Mucosa of descending colon (tissue), 3 donors: ENCODE measurements at places on chromosomes 5 and 9. TPM values are rescaled to one million over a fixed set of nuclear protein-coding genes. Genes with fewer than 3 reads are reported as not detected.
A peak's percentile ranks its signal among the peaks of the same experiment; 100 is the strongest.

DNA sequence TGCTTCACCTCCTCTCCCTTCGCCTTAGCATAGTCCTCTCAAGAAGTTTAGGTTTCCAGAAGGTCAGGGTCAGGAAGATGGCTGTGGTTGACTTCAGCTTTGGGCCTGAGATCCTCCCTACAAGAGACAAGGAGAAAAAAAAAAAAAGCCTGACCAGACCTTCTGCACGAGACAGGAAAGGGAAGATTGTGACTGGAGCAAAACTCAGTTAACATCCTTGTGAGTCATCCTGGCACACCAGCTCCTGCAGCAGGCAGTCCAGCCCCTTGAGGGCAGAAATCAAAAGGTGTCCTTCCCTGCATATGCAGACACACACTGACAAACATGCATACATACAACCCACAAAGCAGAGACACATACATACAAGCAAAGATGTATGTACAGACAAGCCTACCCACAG lies 18.0 kb upstream of the ENHO start:
- no peak for DNase-seq

GRCh38 chr9:357560-357959 lies 142.9 kb downstream of the DOCK8 start:
- no peak for DNase-seq

DNA sequence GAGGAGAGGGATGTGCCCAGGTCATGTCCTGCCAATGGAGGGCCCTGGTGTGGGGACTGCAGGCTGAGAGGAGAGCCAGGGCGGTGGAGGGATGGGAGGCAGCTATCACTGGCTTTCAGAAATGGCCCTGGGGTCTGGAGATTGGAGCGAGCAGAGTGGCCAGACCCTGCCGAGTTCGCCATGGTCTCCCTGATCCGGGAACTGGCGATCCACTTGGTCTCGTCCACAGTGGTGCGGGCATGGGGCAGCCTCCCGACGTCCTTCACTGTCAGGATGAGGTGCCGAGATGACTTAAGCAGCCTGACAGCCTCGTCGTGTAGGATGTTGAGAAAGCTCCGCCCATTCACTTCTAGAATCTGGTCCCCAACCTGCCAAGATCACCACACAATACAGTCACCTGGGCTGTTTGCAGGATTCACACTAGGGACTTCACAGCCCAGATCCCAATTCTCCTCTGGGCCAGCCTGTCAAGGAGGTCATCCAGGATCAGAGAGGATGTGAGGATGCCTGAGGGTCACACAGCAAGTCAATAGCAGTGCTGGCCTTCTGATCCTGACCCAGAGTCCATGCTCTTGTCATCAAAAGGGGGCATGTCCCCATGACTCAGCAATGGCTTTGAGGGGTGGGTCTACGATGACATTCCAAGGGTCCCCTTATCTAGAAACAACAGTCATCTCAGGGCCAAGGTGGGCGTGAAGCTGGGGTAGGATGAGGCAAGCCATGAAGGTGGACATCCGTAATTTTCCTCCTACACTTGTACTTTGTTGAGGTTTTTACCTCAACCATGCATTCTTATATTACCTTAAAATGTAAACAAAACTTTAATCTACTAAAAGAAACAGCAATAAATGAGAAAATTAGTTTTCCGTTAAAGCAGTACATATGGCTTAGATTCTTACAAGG lies 38.5 kb upstream of the AKNA start:
- no peak for DNase-seq

GRCh38 chr5:149127394-149127955 lies 13.8 kb upstream of the ABLIM3 start:
- DNase-seq: no peak

DNA sequence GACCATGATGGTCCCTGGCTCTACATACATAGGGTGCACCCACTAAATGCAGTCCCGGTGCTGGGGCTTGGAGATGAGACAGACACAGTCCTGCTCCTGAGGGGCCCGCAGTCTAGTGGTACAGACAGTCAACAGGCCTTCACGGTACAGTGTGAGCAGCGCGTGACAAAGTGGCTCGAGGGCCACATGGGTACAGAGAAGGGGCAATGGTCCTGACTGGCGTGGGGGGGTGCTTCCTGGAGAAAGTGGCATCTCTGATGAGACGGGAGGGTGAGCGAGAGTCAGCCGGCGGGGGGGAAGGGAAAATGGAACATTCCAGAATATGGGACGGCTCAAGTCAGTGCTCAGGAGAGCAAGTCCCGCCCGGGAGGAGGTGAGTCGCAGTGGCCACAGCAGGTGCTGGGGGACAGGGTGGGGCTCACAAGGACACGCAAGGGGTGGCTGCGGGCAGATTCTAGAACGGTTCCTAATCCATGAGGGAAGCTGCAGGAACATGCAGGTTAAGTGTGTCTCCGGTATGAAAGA lies 38.0 kb downstream of the WHRN start:
- DNase-seq: no peak

DNA sequence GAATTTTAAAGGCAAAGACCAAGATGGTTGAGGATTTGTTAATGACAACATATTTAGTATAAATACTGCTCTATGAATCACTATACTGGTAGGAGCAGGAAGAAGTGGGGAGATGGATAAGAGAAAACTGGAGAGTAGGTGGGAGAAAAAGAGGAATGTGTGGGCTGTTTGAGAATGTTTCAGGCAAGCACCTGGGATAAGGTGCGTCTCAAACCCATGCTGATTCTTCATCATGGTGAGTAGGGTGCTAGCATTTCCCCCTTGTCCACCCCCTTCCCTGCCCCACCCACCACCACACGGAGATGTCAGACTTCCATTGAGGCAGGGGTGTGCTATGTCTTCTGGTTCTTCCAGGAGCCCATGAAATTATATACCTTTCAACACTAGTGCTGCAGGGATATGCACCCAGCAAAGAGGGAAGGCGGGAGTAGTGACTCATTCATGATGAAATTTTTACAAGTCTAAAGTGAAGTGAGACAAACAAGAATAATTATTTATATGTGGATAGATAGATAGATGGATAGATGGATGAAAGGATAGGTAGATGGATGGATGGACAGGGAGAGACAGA lies 54.3 kb downstream of the MTX3 start:
- DNase-seq: no peak

DNA sequence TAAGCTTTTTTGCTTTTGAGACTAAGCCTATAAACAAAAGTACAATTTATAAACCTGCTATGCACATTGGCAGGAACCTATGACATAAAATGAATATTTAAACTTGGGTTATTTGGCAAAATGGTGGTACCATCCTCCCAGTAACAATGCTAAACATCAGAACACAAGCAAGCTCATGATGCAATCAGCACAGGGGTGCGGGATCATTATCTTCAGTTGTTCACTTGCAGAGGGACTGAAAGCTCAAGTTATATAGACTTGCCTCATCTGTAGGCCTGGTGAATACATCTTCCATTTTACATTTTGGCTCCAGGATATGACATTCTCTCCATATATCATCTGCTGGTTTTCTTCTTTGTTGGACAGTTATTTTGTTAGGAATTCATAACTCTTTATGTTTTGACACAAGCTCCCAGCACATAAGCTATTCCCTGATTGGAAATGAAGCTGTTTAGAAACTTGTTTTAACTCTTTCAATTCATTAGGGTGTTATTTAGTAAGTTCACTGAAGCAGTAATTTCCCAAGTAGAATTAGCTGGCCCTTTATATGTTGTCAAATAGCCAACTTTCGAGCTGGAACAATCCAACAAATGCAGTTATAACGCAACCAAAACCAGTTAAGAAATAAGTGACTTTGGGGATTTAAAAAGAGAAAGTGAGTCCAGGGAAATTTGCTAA lies 124.7 kb upstream of the LIFR start:
- no peak for DNase-seq

DNA sequence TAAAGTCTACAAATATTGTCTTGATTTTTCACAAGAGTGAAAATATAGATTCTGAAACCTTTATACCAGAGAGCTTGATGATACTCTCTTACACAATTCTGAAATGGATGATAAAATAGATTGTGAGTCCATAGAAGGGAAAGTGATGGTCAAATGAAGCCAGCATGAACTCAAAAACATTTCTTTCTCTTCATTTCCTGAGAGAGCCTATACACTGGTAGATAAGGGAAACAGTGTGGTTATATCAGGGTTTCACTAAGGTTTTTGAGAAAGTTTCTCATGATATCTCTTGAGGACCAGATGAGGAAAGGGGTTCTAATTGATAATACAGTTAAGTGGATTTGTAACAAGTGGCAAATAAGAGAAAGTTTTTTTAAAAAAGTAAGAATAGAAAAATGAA lies 254.1 kb downstream of the PJA2 start:
- no peak for DNase-seq

DNA sequence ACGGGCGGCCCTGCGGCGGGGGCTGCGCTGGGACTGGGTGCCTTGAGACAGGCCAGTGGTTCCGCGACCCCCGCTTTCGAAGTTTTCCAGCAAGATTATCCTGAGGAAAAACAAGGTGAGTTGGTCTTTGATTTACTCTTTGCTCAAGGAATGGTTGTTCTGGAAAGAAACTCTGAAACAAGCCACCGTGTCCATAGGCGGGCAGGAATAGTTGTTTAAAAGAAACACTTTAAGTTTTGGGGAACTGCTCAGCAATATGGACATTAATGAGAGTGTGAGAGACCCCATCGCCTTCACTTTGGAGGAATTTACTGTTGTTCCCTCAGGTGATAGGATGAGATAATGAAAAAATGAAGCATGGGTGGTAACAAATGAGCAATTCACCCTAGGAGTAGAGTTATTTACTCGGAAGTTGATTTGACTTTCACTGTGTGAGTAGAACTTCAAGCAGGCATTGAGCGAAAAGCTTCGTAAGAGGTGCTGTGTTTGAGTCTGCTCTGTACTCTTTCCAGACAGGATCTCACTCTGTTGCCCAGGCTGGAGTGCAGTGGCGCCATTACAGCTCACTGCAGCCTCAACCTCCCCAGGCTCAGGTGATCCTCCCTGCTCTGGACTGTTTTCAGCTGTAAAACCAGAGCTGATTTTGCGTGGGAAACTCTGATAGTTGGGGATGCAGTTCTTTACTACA lies 1.1 kb downstream of the DMRTA1 start:
- DNase-seq: peak; percentile 43

DNA sequence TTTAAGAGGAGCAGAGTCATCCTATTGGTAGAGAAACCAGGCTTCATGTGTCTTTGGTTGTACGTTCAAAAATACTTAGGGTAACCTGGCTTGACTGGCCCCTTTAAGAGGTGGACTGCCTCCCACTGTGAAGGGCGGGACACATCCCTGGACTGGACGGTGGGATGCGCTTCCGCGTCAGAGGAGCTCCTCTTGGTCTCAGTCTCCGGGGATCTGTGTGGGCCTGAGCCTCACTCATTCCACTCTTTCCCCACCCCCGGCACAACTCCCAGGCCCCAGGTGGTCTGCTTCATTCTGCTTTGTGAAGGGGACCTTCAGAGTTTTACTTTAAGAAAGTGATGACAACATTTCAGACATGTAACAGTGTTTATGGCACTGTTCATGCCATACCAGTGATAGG lies 601.1 kb downstream of the IRX1 start:
- no peak for DNase-seq

DNA sequence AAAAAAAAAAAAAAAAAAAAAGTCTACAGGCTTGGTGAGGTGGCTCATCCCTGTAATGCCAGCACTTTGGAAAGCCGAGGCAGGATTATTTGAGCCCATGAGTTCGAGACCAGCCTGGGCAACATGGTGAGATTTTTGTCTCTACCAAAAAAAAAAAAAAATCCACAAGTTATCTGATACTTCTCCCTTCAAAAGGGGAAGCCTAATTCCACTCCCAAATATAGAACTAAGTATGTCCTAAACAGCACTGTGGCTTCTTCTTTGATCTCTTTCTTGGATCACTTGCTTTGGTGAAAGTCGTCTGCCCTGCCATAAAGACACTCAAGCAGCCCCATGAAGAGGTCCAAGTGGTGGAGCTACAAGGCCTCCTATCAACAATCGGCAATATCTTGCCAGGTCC lies 18.8 kb upstream of the STING1 start:
- no peak for DNase-seq

DNA sequence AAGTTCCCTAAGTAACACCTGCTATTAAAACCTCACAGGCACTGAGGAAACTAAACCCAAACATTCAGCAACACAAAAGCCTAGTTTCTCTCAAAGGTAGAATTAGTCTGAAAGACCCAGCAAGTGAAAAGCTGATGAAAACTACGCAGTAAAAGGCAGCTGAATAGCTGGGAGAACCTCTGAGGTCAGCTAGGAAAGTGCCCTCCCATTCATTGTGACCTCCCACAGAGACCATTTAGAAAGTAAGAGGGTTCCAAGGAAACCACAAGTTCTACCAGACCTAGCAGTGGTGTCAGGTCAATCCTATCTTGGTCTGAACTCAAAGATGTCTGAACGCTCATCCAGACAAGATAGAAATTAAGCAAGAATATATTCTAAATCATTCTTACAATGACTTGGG lies 144.7 kb downstream of the SSBP2 start:
- no peak for DNase-seq

DNA sequence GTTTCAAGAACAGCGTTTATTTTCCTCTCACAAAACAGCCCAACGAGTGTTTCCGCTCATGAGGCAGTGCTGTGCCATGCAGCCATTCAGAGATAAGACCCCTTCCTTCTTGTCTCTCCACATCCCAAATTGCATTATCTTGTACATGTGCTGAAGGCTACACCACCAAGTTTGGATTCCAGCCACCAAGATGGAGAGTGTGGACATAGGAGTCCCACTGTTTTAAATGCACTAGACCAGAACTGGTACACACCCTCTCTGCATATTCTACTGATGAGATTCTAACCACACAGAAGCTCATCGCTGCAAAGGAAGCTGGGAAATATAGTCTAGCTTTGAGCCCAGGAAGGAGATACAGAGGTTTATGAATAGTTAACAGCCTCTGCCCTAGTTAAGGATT lies 509.4 kb downstream of the NFIB start:
- no peak for DNase-seq

DNA sequence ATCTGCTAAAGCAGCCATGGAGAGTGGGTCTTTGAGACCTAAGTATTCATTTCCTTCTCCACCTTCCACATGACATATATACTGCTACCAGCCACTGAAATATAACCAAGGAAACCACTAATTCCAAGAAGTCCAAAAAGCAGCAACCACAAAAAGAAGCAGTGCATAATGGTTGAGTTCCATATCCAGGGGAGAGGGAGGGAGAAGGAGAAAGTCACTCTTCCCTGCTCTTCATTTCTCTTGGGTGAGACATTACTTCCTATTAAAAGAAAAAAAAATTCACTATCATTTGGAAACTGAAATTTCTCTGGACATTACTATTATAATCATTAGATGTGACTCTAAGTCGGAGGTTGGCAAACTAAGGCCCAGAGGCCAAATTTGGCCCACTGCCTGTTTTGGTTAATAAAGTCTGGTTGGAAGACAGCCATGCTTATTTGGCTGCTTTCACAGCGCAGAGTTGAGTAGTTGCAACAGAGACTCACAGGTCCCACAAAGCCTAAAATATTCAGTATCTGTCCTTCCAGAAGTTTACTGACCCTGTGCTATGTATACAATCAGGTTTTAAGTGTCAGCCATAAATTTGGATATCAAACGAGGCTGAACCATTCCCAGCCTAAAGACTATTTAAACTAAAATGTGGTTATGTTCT lies 168.6 kb downstream of the MPDZ start:
- DNase-seq: peak; percentile 7

GRCh38 chr9:37997636-37998374 lies 71.2 kb downstream of the SHB start:
- DNase-seq: no peak

GRCh38 chr9:19995619-19996018 lies 206.8 kb upstream of the SLC24A2 start:
- no peak for DNase-seq

GRCh38 chr9:84670138-84671041 lies 861 bp downstream of the NTRK2 start:
- DNase-seq: no peak

The EQTN gene
- 2.3 TPM for total RNA-seq

The MEIKIN gene
- not detected for total RNA-seq

The SPINK6 gene
- not detected for total RNA-seq

The C9 gene
- total RNA-seq: not detected

The PGM5 gene
- 22.6 TPM for total RNA-seq

The NOXA1 gene
- 27.2 TPM for total RNA-seq

The FXN gene
- total RNA-seq: 10.2 TPM
